ENCODE measurements at places on chromosomes 4 and X.

GRCh38 chrX:39890807-39891206 is 207.0 kb downstream of the BCOR start:
- no peak for DNase-seq

GRCh38 chrX:127708155-127708554 is 344.0 kb downstream of the ACTRT1 start:
- no peak for DNase-seq

GRCh38 chrX:9102956-9103355 is 69.0 kb upstream of the FAM9B start:
- DNase-seq = no peak

- no peak for DNase-seq
Observed at GRCh38 chr4:147309434-147309833, 171.5 kb upstream of the EDNRA start.

- DNase-seq = no peak
Observed at GRCh38 chr4:74451214-74451661, 6.3 kb downstream of the AREG start.

DNA sequence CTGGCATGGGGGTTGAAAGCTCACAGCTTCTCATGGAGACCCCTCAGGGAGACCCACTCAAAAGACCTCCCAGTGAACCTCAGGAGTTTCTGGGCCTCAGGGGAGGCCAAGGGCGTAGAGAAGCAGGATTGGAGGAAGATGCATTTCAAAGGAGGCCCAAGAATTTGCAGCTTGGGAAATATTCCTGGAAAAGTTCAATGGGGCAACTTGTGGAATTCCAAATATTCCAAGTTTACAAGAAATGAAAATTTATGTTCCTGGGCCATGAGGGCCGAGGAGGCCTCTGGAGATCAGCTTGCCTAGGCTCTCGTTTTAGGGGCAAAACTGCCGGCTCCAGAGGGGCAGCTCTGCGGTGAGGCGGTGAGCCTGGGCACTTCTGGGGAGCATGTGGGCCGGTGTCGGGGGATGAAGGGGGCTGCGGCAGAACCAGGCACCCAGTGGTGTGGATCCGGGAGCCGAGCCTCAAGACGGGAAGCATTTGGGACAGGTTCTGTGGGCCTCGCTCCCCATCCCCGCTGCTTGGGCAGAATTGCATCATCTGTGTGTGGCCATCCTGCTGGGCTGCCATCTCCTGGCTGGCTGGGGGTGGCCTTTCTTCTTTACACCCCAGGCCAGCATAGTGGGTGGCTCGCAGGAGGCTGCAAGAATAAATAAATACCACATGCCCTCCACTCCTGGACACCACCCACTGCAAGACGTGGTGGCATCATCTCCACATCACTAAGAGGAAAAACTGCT is 54.6 kb upstream of the GPR78 start:
- no peak for DNase-seq

GRCh38 chrX:132631579-132632232 is 142.9 kb upstream of the MBNL3 start:
- peak; percentile 6 for DNase-seq

DNA sequence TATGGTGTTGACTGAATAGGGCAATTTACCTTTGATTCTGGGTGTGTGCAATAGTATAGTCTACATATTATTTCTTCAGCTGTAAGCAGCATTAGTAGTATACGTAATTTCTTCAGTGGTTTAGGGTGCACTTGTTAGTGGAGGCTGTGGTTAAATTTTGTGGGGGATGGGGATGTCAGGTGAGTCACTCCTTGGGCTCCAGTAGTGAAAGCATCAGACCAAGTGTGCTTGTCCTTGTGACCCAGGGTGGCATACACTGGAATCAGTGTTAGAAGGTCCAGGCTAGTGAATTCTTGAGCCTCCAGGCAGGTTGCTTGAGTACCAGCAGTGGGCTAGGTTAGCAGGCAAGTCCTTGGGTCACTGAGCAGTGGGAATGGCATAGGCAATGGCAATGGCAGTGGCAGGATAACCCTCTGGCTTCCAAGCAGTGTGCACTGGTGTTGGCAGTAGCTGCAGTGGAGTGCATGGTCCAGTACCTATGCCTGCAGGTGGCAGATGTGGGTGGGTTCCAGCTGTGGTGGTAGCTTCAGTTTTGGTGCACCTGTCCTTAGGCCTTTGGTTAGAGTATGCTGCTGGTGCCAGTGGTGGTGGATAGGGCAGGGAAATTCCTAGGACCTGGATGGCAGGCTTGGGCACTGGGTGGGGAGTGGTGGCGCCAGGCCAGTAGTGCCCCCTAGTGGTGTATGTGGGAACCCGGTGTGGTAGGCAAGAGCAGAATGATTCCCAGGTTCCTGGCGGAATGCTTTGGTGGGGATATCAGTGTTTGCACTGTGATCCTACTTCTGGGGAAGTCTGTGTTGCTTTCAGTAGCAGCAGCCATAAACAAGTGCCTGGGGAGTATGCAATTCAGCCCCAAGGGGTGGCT is 531.0 kb downstream of the SMARCA1 start:
- DNase-seq = no peak

GRCh38 chr4:137543198-137543597 is 10.9 kb upstream of the PCDH18 start:
- no peak for DNase-seq

DNA sequence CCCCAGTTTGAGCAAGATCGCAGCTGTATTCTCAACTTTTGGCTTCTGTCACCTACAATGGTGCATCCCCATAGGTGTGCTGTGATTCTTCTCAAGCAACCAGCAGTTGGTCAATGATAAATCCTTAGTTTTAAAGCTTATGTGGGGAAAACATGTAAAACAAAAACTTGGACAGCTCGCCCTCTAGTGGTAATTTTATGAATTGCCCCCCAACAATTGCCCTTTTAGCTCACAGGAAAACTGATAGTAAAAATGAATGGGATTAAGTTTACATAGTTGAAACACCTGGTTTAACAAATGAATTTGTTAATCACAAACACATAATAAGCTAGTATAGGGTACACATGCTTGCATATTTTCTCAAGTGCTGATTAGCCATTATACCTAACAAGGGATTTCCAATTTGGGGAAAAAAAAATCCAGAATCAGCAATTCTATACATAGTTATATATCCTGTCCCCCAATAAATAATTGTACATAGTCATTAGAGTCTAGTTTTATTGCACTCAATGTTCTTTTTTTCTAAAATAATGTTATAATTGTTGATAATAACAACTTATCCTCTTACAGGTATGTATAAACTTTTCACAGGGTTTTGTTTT is 30.1 kb downstream of the TEX13A start:
- peak; percentile 25 for DNase-seq

GRCh38 chr4:46450556-46450955 is 60.6 kb upstream of the GABRA2 start:
- no peak for DNase-seq

GRCh38 chr4:145904413-145905177 is 34.0 kb downstream of the ZNF827 start:
- no peak for DNase-seq

GRCh38 chr4:89773805-89774204 is 63.2 kb downstream of the SNCA start:
- DNase-seq = no peak

DNA sequence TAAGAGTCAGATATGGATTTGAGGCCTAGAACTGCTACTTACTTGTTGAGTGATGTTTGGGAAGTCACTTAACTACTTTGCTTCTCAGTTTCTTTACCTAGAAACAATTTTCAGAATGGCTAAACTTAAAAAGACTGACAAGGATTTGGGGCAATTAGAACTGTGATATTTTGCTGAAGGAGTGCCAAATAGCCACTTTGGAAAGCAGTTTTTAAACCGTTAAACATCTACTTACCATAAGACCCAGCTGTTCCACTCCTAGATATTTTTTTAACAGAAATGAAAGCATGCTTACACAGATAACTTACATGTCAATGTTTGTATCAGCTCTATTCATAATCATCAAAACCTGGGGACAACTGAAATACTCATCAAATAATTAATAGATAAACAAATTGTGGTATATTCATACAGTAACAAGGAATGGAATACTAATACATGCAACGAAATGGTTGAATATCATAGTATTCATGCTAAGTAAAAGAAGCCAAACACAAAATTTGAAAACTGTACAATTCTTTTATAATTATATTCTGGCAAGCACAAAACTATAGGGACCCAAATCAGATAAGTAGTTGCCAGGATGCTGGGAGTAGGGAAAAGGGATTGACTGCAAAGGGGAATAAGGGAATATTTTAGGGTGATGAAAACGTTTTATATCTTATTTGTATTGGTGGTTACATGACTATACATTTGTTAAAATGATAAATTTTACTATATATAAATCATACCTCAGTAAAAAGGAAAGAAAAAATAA is 24.0 kb downstream of the RPA4 start:
- DNase-seq = no peak

DNA sequence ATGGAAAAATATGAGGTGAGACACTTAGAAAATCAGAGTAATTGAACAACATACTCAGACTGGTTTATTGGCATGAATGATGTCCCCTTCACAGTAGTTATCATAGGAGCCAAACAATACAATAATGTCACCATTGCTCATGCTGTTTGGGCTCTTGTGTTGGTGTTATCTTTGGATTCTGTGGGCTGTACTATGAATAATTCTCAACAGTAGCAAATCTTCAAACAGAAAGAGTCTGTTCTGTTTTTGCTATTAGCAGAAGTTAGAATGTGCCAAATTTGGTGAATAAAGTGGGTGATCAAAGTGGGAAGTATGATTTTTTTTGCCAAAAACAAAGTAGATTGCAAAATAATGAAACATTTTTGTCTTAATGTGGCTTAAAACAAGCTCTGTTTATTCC is 58.3 kb downstream of the GRID2 start:
- DNase-seq = no peak

DNA sequence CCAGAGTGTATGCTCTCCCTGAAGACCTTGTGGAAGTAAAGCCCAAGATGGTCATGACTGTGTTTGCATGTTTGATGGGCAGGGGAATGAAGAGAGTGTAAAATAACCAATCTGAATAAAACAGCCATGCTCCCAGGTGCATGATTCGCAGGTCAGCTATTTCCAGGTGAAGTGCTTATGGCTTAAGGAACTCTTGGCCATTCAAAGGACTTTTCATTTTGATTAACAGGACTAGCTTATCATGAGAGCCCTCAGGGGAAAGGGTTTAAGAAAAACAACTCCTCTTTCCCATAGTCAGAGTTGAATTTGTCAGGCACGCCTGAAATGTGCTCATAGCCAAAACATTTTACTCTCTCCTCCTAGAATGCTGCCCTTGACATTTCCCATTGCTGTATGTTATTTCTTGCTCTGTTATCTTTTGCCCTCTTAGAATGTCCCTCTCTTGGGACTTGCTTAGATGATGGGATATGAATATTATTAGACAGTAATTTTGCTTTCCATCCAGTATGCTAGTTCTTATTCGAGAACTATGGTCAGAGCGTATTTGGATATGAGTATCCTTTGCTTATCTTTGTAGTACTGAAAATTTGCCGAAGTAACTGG is 88.6 kb downstream of the PLS3 start:
- no peak for DNase-seq

DNA sequence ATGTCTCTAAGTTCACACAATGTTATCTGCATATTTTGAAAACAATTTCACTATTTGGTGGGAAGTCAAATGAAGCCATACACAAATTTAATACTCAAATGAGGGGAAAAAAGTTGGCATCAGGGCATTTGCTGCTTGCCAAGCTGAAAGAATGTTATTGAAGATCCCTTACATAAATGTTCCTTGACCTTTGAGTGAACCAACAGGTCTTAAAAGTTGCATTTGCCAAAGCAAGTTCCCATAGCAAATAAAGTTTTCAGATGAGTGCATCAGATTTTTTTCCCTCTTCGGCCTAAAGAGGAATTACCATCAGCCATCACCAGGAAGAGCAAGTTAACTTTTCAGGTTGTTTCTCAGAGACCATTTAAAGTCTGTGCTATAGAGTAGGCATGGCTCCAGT is 115.9 kb downstream of the COX18 start:
- DNase-seq = no peak

DNA sequence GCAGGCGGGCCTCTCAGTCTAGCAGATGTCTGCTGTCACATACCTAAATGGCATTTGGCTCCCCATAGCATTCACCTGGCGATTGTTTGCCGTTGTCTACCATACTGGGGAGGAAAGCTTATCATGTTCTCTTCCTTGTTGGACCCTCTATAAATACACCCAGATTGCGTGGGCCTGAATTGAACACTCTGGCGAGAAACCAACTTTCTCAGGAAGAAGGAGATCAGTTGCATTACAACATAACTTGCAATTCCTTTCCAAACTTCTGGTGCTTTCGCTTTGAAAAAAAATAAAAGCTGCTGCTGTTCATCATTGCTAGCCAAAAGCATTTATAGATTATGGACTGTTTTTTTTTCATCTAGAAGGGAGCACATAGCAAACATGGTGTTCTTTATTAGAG is 230.0 kb upstream of the GPC4 start:
- no peak for DNase-seq

DNA sequence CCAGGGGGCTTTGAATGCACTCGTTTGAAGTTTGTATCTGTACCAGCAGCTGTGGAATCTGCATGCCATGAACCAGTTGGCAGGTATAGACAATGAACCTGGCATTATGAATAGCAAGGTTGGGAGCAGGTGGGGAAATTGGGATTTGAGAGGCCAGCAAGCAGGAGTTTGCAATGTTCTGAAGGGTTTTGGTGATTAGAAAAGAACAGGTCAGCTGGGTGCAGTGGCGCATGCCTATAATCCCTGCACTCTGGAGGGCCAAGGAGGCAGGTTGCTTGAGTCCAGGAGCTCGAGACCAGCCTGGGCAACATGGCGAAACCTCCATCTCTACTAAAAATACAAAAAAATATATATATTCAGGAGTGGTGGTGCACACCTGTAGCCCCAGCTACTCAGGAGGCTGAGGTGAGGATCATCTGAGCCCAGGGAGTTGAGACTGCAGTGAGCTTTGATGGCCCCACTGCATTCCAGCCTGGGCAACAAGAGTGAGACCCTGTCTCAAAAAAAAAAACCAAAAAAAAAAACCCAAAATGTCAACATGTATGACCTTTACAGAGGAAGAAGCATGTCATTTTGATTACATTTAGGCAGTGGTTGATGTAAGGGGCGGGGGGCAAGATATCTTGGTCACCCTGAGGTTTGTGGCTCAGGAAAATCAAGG is 63.9 kb downstream of the TSC22D3 start:
- DNase-seq = no peak

DNA sequence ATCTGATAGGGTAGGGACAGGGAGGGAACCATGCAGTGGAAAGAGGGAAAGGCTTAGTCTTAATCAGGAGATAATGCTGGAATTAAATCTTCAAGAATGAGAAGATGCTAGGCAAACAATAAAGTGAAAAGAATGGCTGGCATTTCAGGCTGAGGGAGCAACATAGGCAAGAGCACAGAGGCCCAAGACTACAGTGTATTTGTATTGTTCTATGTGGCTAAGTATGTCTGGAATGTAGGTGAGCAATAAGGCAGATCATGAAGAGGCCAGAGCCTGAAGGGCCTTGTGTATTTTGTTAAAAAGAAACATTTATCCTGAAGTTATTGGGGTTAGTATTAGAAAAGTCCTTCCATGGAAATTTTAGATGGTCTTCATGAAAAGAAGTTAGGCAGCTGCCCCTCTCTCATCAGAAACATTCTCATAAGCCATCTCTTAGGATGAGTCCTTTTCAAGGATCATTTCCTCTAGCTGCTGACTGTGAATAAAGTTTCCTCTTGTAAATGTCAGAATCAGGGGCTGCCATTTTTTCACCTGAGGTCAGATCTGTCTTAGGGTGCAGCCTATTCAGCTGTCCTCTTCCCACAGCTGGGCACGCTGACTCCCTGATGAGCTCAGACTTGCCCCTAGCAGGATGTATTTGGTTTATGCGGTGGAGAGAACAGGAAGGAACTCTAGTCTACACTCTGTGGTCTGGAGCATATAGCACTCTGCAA is 46.3 kb downstream of the ATP10D start:
- no peak for DNase-seq
